ENCODE measurements at places on chromosomes 4 and X. TPM values are rescaled to one million over a fixed set of nuclear protein-coding genes. Genes with fewer than 3 reads are reported as not detected.
A peak's percentile ranks its signal among the peaks of the same experiment; 100 is the strongest.

STPG2 gene
- total RNA-seq: 0.19 TPM

IL9R gene
- 0.50 TPM for total RNA-seq

TMPRSS11B gene
- not detected for total RNA-seq

OTOP1 gene
- total RNA-seq: not detected

GAGE12E gene
- total RNA-seq: not detected

IGSF1 gene
- 0.10 TPM for total RNA-seq

ANAPC10 gene
- total RNA-seq: 12.7 TPM

LDB2 gene
- total RNA-seq: 3.2 TPM

BCLAF3 gene
- 14.9 TPM for total RNA-seq

IQSEC2 gene
- 23.1 TPM for total RNA-seq

IDUA gene
- total RNA-seq: 18.8 TPM

GRCh38 chrX:44415639-44416386 lies 72.3 kb upstream of the EFHC2 start:
- DNase-seq: peak; percentile 31

- DNase-seq: no peak
Measured at GRCh38 chrX:110966839-110967238, 129.2 kb upstream of the PAK3 start.

GRCh38 chrX:134990801-134991481 lies at the start of gene SMIM10:
TSS of gene SMIM10 (plus strand) at chrX:134990991. CDS start at chrX:134991096, 105 bp downstream.
- DNase-seq: peak; percentile 67

DNA sequence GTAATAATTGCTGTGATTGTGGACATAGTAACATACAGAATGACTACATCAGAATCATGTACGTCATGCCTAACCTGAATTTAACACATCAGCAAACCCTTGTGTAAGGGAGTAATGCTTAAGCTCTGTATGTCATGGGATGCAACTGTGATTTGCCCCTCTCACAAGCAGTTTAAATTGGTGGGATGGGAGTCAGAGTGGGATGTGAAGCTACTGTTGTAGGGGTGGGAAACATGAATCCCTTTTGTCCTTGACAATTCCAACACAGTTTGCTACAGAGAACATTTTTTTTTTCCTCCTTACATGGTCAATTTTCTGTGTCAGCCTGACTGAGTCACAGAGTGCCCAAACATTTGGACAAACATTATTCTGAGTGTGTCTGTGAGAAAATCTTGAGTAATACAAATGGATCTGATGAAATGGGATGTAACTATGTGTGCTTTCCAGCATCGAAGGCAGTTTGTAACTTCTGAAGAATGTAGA lies 392.8 kb downstream of the GPM6A start:
- no peak for DNase-seq

GRCh38 chr4:113822555-113823290 lies 61.2 kb upstream of the CAMK2D start:
- no peak for DNase-seq

- no peak for DNase-seq
Measured at GRCh38 chr4:52825460-52826090, 36.5 kb upstream of the RASL11B start.

GRCh38 chr4:114208574-114209151 lies 229.2 kb upstream of the ARSJ start:
- DNase-seq: no peak

DNA sequence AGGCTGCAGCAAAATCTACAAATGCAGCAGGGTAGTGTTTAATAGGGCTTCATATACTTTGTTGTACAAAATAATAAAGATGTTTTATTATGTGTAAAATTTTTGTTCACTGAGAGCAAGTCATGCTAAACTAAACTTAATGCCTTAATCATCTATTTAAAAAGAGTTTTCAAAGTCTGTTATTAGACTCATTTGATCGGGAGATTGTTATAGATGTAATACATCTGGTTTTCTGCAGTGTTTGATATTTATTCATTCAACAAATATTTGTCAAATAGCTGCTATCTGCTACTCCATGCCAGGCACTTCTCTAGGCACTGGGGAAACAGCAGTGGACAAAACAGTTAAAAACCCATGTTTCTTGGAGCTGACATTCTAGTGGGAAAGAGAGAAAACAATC lies 233.6 kb downstream of the FMR1NB start:
- no peak for DNase-seq

- DNase-seq: no peak
Measured at GRCh38 chr4:182923366-182923765, 6.2 kb upstream of the DCTD start.

DNA sequence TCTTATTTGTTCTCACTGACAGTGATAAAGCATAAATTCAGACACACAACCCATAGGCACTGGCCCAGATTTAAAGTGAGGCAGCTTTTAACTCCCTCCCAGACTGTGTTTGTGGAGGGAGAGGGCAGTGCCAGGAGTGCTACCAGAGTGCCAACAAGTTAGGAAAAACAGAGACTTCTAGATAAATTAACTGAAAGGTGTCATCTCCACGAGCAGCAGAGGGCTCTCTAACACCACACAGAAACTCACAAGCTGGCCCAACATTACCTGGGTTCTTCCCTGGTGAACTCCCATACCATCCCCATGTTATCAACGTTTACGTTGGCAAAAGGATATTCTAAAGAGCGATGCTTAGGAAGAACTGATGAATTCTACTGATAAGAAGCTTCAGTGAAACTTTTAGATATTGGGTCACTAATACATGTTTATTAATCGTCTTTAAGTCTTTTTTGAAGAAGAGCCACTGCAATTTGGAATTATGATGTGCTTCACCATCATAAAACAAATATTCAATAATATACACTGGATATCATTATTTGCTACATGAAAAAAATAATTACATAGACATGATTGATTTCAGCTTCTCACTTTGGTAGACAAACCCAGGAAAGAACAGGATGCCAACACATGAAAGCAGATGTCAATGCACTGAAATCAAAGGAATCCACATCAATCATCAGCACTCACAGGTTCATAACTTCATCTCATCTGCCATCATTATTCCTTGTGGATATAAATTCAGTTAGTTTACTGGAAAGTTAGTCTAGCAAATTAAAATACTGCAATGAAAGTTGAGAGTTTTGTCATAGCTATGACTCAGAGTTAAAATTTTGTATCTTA lies 121.2 kb upstream of the NAP1L5 start:
- DNase-seq: peak; percentile 69

DNA sequence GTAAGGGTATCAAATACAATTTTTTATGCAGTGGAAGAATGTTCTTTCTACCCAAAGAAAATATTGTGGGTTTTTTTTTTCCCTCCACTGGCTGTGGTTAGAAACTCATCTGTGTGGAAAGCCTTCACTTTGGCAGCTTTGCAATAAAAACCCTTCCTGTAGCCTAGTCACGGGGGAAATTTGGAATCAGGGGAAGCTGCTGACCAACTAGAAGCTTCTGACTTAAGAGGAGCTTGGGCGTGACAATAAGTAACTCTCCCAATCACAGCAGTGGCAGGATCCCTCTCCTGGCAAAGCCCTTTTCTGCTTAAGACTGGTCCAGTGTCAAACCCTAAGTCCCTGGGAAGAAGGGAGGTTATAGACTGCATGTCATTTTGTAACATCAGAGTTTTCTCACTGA lies 87.9 kb downstream of the LRRC66 start:
- DNase-seq: no peak

DNA sequence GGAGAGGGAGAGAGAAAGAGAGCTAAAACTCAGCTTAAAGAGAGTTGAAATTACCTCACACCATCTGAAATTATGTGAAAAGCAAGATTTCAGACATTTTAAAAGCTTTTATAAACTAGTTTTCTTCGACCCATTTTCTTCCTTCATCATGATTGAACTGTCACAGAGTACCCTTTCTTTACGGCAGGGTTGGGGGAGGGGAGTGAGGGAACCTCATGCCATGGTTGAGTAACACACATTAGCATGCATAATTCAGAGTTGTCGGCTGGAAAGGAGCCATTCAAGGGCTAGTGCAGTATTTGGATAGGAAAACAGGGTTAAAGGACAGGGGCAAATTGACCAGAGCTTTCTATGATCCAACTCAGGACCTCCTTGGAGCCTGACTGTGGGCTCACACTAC lies 46.2 kb downstream of the PCDH19 start:
- no peak for DNase-seq

- DNase-seq: no peak
Measured at GRCh38 chr4:113880240-113881028, 99.0 kb downstream of the ARSJ start.

DNA sequence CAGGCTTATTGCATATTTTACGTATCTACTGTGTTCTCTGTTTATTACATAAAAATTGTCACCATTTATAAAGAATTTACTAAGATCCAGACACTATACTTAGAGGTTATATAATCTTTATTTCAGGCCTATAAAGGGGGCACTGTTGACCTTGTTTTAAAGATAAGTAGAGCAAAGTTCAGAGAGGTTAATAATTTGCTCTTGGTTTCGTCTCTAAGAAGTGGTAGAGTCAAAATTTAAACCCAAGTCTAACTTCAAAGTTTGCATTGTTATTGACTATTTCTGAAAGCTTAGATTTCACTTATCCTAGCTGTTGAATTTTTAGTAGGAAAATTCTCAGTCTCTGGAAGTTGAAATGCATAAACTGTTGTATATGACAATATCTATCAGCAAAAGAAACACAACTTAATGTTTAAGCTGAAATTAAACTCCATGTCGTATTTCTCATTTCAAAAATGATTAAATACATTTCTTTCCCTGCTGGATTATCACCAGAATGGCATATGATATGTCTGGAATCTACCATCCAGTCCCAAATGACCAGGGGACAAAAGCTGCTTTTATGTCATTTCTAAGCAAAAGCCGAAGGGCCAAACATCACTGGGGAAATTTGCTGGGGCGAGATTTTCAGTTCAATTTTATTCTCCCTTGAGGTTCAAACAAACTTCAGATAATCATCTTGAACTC lies 138.4 kb downstream of the SLC7A11 start:
- DNase-seq: no peak

- no peak for DNase-seq
Measured at GRCh38 chrX:17846045-17846444, 15.1 kb downstream of the RAI2 start.

- no peak for DNase-seq
Measured at GRCh38 chr4:144709159-144709558, 63.2 kb downstream of the HHIP start.

GRCh38 chr4:152099061-152099425 lies 338.2 kb upstream of the GATB start:
- DNase-seq: no peak

DNA sequence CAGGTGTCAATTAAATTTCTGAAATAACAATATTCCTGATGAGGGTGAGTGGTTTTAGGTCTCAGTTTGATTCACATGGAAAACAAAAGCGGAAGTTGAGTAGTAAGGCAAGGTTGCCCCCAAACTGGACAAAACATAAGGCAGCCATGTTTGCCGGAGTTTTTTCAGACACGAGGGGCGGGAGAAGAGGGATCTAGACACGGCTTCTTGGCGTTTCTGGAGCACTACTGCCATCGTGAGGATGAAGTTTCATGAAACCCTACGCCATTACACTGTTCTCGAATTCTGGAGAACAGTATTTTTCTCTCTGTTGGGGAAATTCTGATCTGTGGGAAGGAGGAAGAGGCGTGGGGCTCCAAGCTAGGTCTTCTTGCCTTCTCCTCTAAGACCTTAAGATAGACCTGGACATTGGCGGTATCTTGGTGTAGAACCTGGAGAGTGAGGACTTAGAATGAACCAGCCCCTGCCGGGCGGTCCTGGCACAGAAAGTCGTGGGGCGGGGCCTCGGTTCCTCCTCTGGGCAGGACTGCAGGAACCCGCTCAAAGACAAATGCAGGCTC lies 160.3 kb downstream of the OR13H1 start:
- peak; percentile 95 for DNase-seq

- no peak for DNase-seq
Measured at GRCh38 chr4:187910741-187911140, 84.8 kb upstream of the ZFP42 start.

All from colonic mucosa (tissue), 4 donors.